ENCODE measurements at places on chromosomes 12 and 14. TPM values are rescaled to one million over a fixed set of nuclear protein-coding genes. Genes with fewer than 3 reads are reported as not detected.

DNA sequence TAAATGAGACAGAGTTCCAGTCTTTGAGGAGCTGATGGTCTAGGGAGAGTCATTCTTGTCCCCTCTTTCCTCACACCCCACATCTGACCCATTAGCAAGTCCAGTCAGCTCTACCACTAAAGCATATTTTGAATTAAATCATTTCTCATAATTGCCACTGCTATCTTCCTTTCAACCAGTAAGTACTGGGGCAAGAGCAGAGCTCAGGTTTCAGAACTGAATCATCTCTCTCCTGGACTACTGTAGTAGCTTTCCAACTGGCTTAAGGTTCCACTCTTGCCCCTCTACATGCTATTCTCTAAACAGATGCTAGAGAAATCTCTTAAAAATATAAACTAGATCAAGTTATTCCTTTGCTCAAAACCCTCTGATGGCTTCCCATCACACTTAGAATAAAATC, 218.3 kb downstream of the TTC6 start:
- no peaks in the 10 kb centered on the region for H3K36me3 ChIP-seq
- H3K4me3 ChIP-seq = no peak overlapping the region
- no peak overlapping the region for H3K27ac ChIP-seq
- no peak for DNase-seq
- H3K27me3 ChIP-seq = no peaks in the 10 kb centered on the region

GRCh38 chr12:28698553-28698952, 450.5 kb upstream of the FAR2 start:
- no peaks in the 10 kb centered on the region for H3K4me1 ChIP-seq
- DNase-seq = no peak
- H3K27ac ChIP-seq = no peak overlapping the region
- H3K4me3 ChIP-seq = no peak overlapping the region

The ADCY4 gene
- 0.44 TPM for polyA plus RNA-seq

GRCh38 chr12:66169221-66170170, at the start of gene TMBIM4:
TSS of gene TMBIM4 (minus strand) at chr12:66169996. CDS start at chr12:66169951, 45 bp downstream.
- H3K4me3 ChIP-seq = peak within 1 kb of the TSS; percentile 53
- no peaks in the 10 kb centered on the region for H3K27me3 ChIP-seq
